Mesenchymal stem cell (in vitro differentiated cells and primary cell): ENCODE measurements at places on chromosomes 5 and 9.

GRCh38 chr5:163563880-163564279 is 58.5 kb downstream of the MAT2B start:
- H3K36me3 ChIP-seq, result no peaks in the 10 kb centered on the region
- no peak overlapping the region for H3K27ac ChIP-seq
- peaks cover 8% of the 10 kb centered on the region for H3K4me1 ChIP-seq
- peaks cover 58% of the 10 kb centered on the region for H3K27me3 ChIP-seq

GRCh38 chr9:114688379-114688778 is 6.4 kb upstream of the TEX48 start:
- no peak overlapping the region for H3K4me3 ChIP-seq
- no peak for DNase-seq
- H3K27ac ChIP-seq, result no peak overlapping the region
- H3K4me1 ChIP-seq, result peaks cover 9% of the 10 kb centered on the region
- no peaks in the 10 kb centered on the region for H3K27me3 ChIP-seq

- no peak overlapping the region for H3K27ac ChIP-seq
- H3K4me1 ChIP-seq, result peaks cover 9% of the 10 kb centered on the region
- H3K27me3 ChIP-seq, result peaks cover 43% of the 10 kb centered on the region
- no peak overlapping the region for H3K4me3 ChIP-seq
- peaks cover 2% of the 10 kb centered on the region for H3K36me3 ChIP-seq
Measured at GRCh38 chr5:181054138-181054537, 14.1 kb downstream of the BTNL9 start.

GRCh38 chr5:26388976-26389375 is 649.4 kb downstream of the CDH9 start:
- no peaks in the 10 kb centered on the region for H3K4me1 ChIP-seq
- no peak overlapping the region for H3K27ac ChIP-seq
- no peaks in the 10 kb centered on the region for H3K36me3 ChIP-seq
- no peak for DNase-seq

- DNase-seq, result peak; percentile 56
- H3K27ac ChIP-seq, result no peak within 1 kb of the TSS
- peaks cover 16% of the 10 kb centered on the region for H3K4me1 ChIP-seq
Measured at GRCh38 chr9:83538172-83538889, at the start of gene FRMD3. FRMD3 (minus strand) TSS chr9:83538401; CDS start chr9:83538231, 170 bp downstream.

DNA sequence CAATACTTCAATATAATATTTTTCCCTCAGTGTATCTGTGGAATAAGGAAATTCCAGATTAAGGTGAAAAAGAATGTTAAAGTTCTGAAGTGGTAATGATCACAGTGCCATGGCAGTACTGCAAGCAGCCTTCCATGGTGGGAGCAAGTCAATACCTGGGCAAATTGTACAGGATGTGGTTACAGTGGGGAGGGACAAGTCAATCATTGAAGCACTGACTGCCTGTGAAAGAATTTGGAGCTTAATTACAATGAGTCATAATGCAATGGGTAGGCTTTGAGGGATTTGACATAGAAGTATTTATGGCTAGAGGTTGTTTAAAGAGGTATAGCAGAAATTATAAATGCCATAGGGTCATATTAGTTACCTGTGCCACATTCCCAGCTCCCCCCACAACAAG is 786.5 kb upstream of the ACO1 start:
- peak overlapping the region; percentile 86 for H3K27ac ChIP-seq
- H3K4me3 ChIP-seq, result no peak overlapping the region
- no peaks in the 10 kb centered on the region for H3K27me3 ChIP-seq
- no peaks in the 10 kb centered on the region for H3K36me3 ChIP-seq
- H3K4me1 ChIP-seq, result peaks cover 4% of the 10 kb centered on the region
- DNase-seq, result no peak

- no peaks in the 10 kb centered on the region for H3K36me3 ChIP-seq
- no peak for DNase-seq
- H3K27me3 ChIP-seq, result no peaks in the 10 kb centered on the region
- H3K4me3 ChIP-seq, result no peak overlapping the region
- no peaks in the 10 kb centered on the region for H3K4me1 ChIP-seq
Measured at GRCh38 chr9:109277451-109277850, 43.4 kb downstream of the EPB41L4B start.

- H3K4me1 ChIP-seq, result no peaks in the 10 kb centered on the region
- no peak overlapping the region for H3K27ac ChIP-seq
- DNase-seq, result no peak
- H3K36me3 ChIP-seq, result no peaks in the 10 kb centered on the region
- H3K27me3 ChIP-seq, result no peaks in the 10 kb centered on the region
Measured at GRCh38 chr5:180193749-180194375, 15.1 kb downstream of the RASGEF1C start.

- peak overlapping the region; percentile 82 for H3K27ac ChIP-seq
- no peak for DNase-seq
- no peaks in the 10 kb centered on the region for H3K27me3 ChIP-seq
- H3K4me3 ChIP-seq, result peak overlapping the region; percentile 94
Measured at GRCh38 chr5:115544043-115544435, 536 bp downstream of the FEM1C start.

GRCh38 chr5:20231040-20231439 is 243.0 kb upstream of the CDH18 start:
- H3K36me3 ChIP-seq, result no peaks in the 10 kb centered on the region
- H3K4me1 ChIP-seq, result no peaks in the 10 kb centered on the region
- H3K27ac ChIP-seq, result no peak overlapping the region
- H3K27me3 ChIP-seq, result no peaks in the 10 kb centered on the region
- no peak for DNase-seq
- H3K4me3 ChIP-seq, result no peak overlapping the region

DNA sequence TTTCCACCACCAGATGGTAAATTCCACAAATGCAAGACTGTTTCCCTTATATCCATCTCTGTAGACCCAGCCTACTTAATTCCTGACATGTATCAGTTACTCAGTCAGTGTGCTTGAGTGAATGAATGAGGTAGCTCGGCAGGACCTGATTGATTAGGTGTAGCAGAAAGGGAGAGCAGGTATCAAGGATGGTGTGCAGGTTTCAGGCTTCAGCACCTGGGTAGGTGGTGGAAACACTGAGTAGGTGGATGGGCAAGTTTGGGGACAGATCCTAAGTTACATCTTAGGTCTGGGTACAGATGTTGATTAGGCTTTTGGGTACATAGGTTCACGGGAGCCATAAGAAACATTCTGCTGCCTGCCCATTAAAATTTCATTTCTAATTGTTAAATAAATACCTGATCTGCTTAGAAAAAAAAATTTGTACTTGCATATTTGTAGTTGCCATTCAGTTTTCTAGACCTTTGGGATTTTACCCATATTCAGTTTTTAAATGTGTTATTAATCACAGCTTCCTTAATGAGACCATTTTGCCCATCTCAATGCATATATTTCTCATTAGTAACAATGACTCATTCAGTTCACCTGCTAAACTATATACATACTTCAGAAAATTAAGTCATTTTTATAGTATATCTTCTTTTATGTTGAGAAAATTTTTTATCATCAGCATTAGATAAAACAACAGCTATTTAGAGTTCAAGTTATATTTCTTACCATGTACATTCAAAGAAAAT is 111.8 kb downstream of the INIP start:
- peaks cover 2% of the 10 kb centered on the region for H3K4me1 ChIP-seq
- no peak overlapping the region for H3K4me3 ChIP-seq
- DNase-seq, result no peak

DNA sequence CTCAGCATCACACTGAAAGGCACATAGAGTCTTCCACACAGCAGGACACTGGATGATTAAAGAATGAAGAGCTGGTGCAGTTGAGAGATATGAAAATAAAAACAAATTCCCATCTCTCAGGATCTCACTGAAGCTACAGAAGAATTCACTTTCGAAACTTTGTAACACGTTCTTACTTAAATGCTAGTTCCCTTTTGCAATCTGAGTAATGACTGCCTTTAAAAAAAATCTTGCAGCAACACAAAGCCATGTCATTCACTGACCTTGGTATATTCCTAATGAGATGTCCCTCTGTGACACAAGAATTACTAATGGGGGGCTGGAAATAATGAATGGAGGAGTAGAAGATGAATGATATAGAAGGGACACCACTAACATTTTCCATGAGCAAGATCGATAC is 201.8 kb downstream of the GLIS3 start:
- peak; percentile 54 for DNase-seq
- H3K4me1 ChIP-seq, result peaks cover 6% of the 10 kb centered on the region
- no peak overlapping the region for H3K27ac ChIP-seq
- H3K36me3 ChIP-seq, result peaks cover 3% of the 10 kb centered on the region
- H3K4me3 ChIP-seq, result no peak overlapping the region

DNA sequence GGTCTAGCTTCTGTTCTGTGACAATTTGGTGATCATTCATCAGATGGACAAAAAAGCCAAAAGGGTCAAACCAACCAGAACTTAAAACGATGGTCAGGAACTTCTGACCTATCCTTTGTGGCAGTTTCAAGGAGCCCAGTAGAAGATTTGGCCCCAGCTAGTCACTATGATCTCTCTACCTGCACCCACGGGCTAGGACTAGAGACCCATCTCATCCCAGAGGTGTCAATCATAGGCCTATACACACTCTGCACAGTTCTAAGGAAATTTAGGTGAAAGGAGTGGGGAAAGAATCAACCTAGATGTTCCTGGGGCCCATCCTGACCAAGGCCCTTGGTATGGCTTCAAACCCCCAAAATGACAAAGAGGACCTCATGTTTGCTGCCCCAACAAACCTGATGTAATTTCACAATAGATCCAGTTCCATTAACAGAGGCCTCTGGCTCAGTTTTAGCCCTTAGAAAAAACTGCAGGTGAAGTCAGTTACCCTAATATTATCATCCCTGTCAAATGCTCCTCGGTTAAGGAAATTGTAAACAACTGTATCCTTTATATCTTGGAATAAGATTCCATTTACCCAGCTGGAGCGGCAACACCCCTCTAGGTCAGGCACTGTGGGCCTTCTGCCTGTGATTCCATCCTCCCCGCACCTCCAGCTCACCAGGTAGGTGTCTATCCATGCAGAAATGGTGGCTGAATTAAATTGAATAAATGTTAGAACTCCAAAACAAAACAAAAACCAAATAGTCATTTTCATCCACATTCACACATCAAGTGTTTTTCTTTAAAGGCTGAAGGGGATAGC is 138.7 kb downstream of the ENC1 start:
- H3K4me1 ChIP-seq, result peaks cover 7% of the 10 kb centered on the region
- no peak for DNase-seq
- H3K27ac ChIP-seq, result no peak overlapping the region
- no peaks in the 10 kb centered on the region for H3K36me3 ChIP-seq
- H3K27me3 ChIP-seq, result no peaks in the 10 kb centered on the region
- H3K4me3 ChIP-seq, result no peak overlapping the region

- H3K36me3 ChIP-seq, result no peaks in the 10 kb centered on the region
- no peaks in the 10 kb centered on the region for H3K4me1 ChIP-seq
- H3K27me3 ChIP-seq, result no peaks in the 10 kb centered on the region
- no peak overlapping the region for H3K4me3 ChIP-seq
- no peak overlapping the region for H3K27ac ChIP-seq
Measured at GRCh38 chr5:83197326-83197967, 120.1 kb downstream of the XRCC4 start.

- peaks cover 84% of the 10 kb centered on the region for H3K27me3 ChIP-seq
- no peaks in the 10 kb centered on the region for H3K36me3 ChIP-seq
- DNase-seq, result peak; percentile 52
Measured at GRCh38 chr5:73218552-73219171, 45.7 kb downstream of the TMEM174 start.

GRCh38 chr9:125397736-125398135 is 136.1 kb downstream of the GAPVD1 start:
- no peaks in the 10 kb centered on the region for H3K36me3 ChIP-seq
- DNase-seq, result no peak
- no peak overlapping the region for H3K27ac ChIP-seq
- no peaks in the 10 kb centered on the region for H3K27me3 ChIP-seq
- no peak overlapping the region for H3K4me3 ChIP-seq

- no peaks in the 10 kb centered on the region for H3K36me3 ChIP-seq
- no peaks in the 10 kb centered on the region for H3K27me3 ChIP-seq
- no peak for DNase-seq
- no peak overlapping the region for H3K27ac ChIP-seq
Measured at GRCh38 chr5:157582731-157583620, 7.4 kb upstream of the ADAM19 start.

DNA sequence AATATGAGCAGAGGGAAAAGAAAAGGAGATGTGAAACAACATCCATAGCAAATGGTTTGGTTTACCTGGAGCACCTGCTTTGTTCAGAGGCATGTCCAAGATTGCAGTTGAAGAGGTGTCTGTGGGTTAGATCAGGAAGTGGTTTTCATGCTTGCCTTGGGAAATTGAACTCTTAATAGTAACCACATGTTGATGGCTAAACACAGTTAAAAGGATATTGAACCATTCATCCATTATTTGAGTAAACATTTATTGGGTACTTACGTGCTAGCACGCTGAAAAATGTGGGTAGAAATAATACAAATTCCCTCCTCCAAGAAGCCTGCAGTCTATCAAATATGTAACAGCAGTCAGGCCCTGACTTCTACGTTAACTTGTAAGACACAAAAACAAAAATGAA is 235.7 kb upstream of the TNC start:
- no peak overlapping the region for H3K27ac ChIP-seq
- H3K4me3 ChIP-seq, result no peak overlapping the region
- no peak for DNase-seq
- H3K36me3 ChIP-seq, result no peaks in the 10 kb centered on the region
- H3K27me3 ChIP-seq, result no peaks in the 10 kb centered on the region
- H3K4me1 ChIP-seq, result no peaks in the 10 kb centered on the region

DNA sequence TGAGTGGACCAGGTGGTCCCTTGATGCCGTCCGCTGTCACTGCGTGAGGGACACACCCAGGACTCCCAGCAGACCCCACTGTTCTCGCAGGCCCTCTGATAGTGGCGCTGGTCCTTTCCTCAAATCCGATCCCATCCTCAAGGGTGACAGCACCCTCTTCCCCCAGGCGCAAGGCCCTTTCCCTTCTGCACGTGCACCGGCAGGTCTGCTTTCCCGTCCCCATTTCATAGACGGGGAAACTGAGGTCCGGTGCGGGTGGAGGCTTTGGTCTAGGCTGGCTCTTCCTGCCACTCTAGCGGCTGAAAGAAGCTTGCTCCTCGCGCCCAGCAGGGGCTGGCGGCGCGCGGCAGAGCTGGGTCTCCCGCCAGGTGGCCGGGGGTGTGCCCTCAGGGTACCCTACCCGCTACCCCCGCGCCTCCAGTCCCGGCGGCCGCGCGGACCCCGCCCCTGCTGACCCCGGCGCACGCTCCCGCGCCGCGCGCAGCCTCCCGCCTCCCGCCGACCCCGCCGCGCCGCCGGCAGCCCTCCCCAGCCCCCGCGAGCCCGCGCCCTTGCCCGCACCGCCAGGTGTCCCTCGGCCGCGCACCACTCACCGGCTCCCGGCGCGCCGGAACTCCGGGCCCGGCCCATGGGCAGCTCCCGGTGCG is 453 bp downstream of the RASGEF1C start:
- H3K27me3 ChIP-seq, result peaks cover 56% of the 10 kb centered on the region
- H3K4me1 ChIP-seq, result peaks cover 10% of the 10 kb centered on the region
- H3K27ac ChIP-seq, result no peak overlapping the region
- peak; percentile 13 for DNase-seq
- H3K4me3 ChIP-seq, result peak overlapping the region; percentile 65
- H3K36me3 ChIP-seq, result no peaks in the 10 kb centered on the region

- H3K27me3 ChIP-seq, result no peaks in the 10 kb centered on the region
- H3K4me1 ChIP-seq, result peaks cover 17% of the 10 kb centered on the region
- no peaks in the 10 kb centered on the region for H3K36me3 ChIP-seq
- H3K4me3 ChIP-seq, result no peak overlapping the region
- no peak for DNase-seq
Measured at GRCh38 chr9:38315085-38315595, 77.4 kb upstream of the ALDH1B1 start.

GRCh38 chr9:22990349-22990748 is 543.7 kb downstream of the DMRTA1 start:
- H3K4me1 ChIP-seq, result no peaks in the 10 kb centered on the region
- H3K4me3 ChIP-seq, result no peak overlapping the region
- no peak overlapping the region for H3K27ac ChIP-seq
- no peaks in the 10 kb centered on the region for H3K36me3 ChIP-seq

- no peaks in the 10 kb centered on the region for H3K36me3 ChIP-seq
- DNase-seq, result peak; percentile 63
- H3K27ac ChIP-seq, result no peak overlapping the region
- H3K4me1 ChIP-seq, result no peaks in the 10 kb centered on the region
- no peaks in the 10 kb centered on the region for H3K27me3 ChIP-seq
Measured at GRCh38 chr5:53994148-53994547, 316.2 kb downstream of the ARL15 start.
